T-helper 2 cell (primary cell): ENCODE measurements at places on chromosomes 7 and 10.

DNA sequence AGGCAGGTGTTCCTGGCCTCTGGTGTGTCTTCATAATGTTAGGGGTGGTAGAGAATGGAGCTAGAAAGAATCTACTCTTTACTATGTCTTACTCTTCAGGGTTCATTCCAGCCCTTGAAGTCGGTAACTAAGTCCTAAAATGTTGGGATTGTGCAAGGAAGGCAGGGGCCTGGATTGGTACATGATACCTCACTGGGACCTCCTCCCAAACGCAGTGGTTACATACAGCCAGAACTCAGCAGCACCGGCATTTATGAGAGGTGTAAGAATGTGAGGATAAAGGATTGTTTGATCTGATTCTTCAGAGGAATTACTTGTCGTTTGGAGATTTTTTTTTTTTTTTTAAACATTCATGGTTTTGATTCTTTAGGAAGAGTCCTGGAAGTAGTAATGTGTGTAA lies 6.9 kb downstream of the COMTD1 start:
- no peak for DNase-seq

DNA sequence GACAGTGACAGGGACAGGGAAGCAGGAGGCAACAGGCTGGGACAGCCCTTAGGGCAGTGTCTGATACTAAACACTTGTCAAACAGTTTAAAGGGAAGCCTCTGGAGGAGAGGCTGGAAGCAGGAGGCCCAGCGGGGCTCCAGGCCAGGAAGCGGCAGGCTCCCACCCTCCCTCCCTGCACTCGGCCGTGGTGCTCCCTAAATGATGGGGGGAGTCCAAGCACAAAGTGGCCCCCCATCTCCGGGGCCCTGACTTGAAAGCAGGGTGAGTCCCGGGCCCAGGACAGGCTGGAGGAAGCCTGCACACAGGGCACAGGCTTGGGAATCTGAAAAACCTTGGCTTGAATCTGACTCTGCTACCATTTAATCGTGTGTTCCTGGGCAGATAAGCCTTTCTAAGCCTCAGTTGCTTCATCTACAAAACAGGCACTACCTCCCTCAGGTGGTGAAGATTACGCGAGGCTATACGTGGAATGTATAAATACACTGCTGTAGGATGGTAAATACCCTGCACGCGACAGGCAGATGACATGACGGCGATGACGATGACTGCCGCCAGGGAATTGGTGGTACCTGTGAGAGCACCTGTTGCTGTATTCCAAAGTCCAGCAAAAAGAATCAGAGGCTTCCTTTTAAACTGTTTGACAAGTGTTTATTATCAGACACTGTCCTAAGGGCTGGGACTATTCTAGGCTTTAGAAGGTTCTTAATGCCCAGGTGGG lies 34.1 kb downstream of the GBX1 start:
- no peak for DNase-seq

- no peak for DNase-seq
These were observed 27.7 kb downstream of the ANXA8 start for GRCh38 chr10:47456079-47456785.

DNA sequence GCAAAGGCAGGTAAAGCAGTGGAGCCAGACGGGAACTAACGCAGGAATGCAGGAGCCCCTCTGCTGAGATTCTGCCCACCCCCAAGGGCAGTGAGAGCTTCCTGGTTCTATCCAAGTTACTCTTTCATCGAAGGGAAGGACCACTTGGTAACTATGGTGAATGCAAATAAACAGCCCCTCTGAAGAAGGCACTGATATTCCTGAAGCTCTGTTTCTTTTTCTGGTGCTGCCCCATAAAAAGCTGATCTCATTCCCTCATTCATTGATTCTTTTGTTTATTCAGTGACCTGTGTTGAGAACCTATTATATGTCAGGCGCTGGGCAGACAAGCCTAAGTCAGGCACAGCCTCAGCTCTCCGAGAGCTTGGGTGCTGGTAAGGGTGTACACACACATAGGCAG lies 217.3 kb downstream of the SNX10 start:
- DNase-seq = no peak

DNA sequence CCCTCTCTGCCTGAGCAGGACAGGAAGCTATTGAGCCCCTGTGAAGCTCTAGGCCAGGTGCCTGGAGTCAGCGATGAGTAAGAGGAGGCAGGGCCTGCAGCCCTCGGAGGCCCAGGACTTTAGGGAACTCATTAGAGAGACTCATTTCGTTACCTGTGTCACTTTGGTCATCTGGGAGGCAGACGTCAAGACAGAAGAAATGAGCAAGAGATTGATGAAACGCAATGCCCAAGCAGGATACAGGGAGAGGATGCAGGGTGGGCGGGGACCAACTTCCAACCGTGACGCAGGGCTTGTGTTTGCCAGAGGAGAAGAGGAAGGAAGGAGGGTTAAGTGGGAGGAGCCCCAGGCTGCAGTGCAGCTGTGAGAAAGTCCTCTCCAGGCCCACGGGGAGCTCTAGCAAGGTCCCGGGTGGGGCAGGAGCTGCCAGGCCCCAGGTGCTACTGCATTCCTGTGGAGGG lies 26.4 kb upstream of the GNA12 start:
- DNase-seq = peak; percentile 80

GRCh38 chr7:37016064-37016878 lies 292.0 kb upstream of the AOAH start:
- DNase-seq = no peak

DNA sequence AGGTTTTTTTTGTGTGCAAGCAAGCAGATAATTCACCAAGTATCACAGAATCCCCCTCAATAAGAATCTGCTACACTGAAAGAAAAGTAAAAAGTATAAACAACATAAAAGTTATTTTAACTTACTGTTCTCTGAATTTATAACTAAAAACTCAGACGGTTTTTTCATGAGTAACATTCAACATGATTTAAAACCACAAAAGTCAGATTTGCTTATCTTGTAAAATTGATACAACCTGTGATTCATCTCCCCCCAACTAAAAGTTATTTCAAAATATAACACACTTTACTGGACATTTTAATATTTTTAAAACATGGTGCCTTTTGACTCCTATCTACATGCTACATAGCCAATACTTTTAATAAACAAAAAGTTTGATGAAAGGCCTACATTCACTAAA lies 32.8 kb downstream of the TSPAN12 start:
- no peak for DNase-seq

DNA sequence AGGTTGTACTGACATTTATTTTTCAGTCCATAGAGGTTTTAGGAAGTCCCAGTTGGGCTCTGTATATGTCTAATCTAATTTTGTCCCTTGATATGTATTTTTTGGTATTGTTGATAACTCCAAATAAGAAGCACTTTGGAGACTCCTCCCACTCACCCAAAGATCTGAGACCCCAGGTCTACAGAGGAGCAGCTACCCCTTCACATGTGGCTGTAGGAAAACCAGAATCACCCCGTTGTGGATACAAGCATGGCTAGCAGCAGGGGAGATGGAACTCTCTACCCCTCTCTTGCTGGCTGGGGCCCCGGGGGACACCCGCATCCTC lies 9.4 kb downstream of the HHEX start:
- DNase-seq = no peak

DNA sequence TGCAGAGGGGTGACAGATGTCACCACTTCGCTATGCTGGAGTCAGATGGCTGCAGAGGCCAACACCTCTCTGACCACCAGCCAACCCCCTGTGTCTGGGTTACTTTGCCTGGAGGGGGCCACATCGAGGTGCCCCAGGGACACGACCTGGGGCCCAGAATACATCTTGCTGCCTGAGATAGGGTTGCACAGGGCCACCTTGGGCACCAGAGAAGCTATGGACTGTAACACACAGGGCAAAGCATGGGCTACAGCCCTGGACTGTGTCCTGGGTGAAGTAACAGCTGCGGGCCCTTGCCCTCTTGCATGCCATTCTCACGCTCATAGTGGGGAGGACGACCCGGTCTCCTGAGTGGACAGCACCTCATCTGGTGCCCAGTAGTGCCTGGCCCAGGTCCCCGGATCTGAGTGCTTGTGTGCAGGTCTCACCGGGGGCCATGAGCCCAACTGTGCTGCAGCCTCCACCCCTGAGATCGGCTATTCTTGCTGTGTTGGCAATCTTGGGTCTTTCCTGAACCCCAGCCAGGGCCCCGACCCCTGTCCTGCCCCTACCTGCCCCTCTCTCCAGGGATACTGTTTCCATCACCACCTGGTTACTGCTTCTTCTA lies 115.2 kb upstream of the GDF10 start:
- DNase-seq = no peak

DNA sequence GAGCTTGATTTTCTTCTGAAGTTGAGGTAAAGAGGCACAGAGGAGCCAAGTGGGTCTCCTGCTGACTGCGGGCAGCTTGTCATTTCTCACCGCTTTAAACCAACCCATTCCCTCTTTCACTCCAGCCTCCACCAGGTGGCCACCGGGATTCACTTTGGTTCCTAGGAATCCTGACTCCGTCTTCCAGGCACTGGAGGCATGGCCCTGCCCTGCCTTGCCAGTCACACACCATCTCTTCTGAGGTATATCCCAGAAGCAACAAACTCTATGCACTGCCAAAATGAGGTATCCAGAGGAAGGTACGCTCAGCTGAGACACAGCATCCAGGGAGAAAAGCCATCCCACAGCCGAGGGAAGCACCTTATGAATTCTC lies 280.8 kb downstream of the TNS3 start:
- no peak for DNase-seq

DNA sequence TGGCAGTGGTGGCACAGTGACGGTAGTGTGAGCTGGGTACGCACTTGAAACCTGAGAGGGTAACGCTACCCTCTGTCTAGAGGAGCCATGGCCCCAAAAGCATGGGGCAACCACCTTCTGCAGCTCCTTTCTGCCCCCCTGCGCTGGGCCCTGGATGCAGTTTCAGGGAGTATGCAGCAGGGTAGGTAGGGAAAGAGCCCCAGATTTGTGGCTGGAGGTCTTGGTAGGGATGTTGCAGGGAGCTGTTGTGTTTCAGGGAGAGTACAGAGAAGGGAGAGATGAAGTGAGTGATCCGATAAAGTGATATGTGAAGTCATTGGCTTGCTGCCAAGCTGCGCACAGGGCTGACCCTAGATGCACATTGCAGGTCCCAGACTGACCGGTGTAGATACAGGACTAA lies 2.7 kb upstream of the PGAM2 start:
- no peak for DNase-seq

GRCh38 chr7:151428378-151429236 lies 11.3 kb downstream of the CRYGN start:
- no peak for DNase-seq

GRCh38 chr7:123216825-123217224 lies 17.1 kb upstream of the SLC13A1 start:
- no peak for DNase-seq

GRCh38 chr7:131556909-131557651 lies 652 bp upstream of the PODXL start:
- DNase-seq = no peak

DNA sequence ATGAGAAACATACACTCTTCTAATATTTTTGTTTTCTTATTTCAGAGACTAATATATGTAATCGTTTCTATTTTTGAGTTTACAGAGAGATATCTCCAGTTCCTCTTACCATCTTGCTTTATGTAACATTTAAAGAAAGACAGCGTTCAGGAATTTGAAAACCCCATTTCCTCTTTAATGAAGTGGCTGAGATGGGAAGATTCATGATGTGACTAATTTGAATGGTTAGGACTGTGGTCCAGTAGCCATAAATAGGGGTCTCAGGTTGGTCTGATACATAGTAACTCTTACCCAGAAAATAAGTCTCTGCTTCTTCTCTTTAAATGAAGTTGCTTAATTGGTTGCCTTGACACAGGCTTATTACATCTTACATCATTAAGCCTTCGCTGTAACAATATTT lies 6.9 kb downstream of the KMT2E start:
- DNase-seq = no peak

GRCh38 chr10:108250936-108251620 lies 1086.6 kb upstream of the SORCS1 start:
- no peak for DNase-seq

- no peak for DNase-seq
These were observed at the start of gene SEMA3D for GRCh38 chr7:85186521-85187241. Gene SEMA3D (minus strand): TSS chr7:85187056. CDS start chr7:85121891, 65,165 bp downstream.
